IMR-90 (cell line): ENCODE measurements at places on chromosomes 16 and 17. TPM values are rescaled to one million over a fixed set of nuclear protein-coding genes. Genes with fewer than 3 reads are reported as not detected.
A peak's percentile ranks its signal among the peaks of the same experiment; 100 is the strongest.

DNA sequence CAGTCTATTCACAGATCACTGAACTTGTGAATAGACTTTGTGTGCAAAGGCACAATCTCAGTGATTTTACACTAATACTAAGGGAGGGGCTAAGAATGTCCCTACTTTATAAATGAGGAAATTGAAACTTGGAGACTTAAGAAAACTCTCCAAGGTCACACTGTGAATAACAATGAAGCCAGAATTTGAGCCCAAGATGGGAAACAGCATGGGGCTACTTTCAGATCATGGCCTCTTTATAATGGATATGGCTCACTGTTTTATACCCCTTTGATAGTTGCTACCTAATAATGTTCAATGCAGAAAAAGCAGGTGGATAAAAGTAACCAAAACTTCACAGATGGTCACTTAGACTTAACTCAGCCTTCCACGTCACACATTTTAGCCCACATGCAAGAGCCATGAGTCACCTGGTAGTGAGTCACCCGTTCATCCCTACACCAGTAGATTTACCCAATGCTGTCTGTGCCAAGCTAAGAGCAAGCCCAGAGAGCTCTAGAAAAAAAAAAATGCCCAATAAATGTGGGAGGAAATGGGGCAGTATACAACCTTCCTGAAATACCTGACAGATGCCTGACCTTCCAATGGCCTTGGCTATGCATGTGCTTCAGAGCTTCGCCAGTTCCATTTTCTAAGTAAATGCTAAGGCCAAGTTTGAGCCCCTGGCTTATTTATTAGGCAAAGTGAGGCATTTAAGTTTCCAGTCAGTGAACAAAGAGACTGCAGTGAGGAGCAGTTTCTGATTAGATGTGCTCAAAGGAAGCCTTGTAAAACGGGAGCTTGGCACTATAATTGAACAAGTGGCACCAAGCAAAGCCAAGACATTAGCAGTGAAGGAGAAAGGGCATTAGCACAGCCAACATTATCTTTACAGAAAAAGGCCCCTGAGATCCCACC, 219.7 kb downstream of the TMEM114 start:
- DNase-seq: peak; percentile 7
- no peaks in the 10 kb centered on the region for H3K4me1 ChIP-seq
- no peak overlapping the region for H3K27ac ChIP-seq
- no peaks in the 10 kb centered on the region for H3K27me3 ChIP-seq

GRCh38 chr16:51747329-51747728, 596.3 kb upstream of the SALL1 start:
- H3K4me3 ChIP-seq: no peak overlapping the region
- no peaks in the 10 kb centered on the region for H3K36me3 ChIP-seq
- H3K4me1 ChIP-seq: no peaks in the 10 kb centered on the region

DNA sequence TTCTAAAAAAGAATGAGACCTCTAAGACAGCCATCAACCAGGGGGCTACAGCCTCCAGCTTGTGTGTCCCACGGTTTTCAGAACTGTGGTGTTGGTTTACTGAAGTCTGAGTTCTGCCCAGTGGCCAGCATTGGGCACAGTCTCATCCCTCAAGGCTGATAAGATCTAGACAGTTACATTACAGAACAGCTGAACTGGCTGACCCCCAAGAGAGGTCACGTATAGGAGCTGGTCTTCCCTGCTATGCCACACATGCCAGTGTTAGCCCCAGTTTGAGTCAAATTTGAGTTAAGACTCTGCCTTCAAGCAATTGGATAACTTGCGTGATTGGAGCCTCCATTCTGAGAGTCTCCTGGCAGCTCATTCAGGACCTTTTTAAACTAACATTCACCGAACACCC, 14.8 kb upstream of the NUP93 start:
- no peak overlapping the region for H3K4me3 ChIP-seq
- H3K4me1 ChIP-seq: no peaks in the 10 kb centered on the region
- peaks cover 4% of the 10 kb centered on the region for H3K27me3 ChIP-seq
- H3K36me3 ChIP-seq: no peaks in the 10 kb centered on the region
- no peak overlapping the region for H3K27ac ChIP-seq
- DNase-seq: no peak

DNA sequence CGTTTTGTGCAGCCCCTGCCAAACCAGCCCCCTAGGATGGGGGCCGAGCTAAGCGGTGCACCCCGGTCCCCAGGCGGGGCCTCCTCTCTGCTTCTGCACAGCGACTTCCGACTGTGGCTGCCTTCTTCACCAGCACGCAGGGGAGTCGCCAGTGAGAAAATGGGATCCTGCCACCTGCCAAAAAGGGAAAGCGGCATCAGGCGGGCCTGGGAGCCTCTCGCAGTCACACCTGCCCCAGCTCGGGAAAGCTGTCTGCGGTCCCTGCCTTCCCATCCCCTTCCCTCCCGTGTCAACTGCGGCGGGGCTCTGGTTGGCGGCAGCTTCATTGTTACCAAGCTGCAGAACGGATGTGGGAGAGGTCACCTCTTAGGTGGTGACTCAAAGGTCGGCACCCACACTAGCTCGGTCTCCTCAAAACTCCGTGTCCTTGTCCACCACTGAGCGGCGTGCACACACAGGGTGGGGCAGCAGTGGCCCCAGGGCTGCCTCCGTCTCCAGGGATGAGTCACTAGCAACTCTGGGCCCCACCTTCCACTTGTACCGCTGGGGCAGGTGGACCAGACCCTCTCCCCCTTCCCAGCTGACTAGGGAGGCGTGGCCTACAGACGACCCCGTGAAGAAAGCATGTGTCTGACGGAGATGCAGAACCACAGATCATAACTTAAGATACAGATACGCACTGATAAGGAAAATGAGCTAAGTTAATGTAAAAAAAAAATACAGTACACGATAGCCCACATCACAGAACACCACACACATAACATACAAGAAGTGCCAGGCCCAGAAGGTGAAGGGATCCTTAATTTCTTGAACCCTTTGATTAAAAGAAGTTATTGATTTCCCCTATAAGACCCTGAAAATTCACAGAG, 1.5 kb upstream of the PCYT2 start:
- H3K27ac ChIP-seq: no peak overlapping the region
- H3K36me3 ChIP-seq: peaks cover 44% of the 10 kb centered on the region
- no peak for DNase-seq
- H3K4me3 ChIP-seq: no peak overlapping the region

GRCh38 chr16:15518381-15519351, 84.3 kb downstream of the BMERB1 start:
- peaks cover 16% of the 10 kb centered on the region for H3K36me3 ChIP-seq
- H3K27ac ChIP-seq: peak overlapping the region; percentile 63

DNA sequence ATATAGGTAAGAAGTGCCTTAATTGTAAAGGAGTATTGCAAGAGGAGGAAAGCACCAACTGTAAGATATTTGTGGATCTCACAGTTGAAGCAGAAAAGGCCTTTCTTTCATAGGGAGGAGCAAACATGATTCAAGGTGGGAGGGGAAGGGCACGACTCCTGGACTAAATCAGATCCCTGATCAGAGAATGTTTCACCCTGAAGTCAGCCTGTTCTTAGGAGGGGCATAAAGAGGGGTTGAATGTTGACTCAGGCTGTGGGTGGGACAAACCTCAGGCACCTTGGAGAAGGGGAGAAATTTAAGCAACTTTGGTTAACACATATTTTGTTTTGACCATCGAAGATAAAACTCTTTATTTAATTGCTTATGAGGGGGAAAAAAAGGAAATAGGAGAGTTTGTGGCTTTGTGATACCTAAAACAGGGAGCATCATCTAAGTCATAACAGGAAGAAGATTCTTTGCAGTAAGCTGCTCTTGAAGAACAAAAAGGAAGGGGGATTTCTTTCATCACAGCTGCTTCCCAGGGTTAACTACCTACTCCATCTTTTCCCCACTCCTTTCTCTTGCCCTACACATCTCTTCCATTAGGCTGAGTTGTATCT, 158.6 kb upstream of the ZNF267 start:
- H3K4me3 ChIP-seq: no peak overlapping the region
- H3K27me3 ChIP-seq: no peaks in the 10 kb centered on the region
- peaks cover 10% of the 10 kb centered on the region for H3K36me3 ChIP-seq
- H3K27ac ChIP-seq: no peak overlapping the region
- no peak for DNase-seq

Gene ARHGAP23
- polyA plus RNA-seq: 42.7 and 43.3 TPM in 2 replicates

- no peak overlapping the region for H3K4me3 ChIP-seq
- no peak for DNase-seq
- H3K36me3 ChIP-seq: peaks cover 59% of the 10 kb centered on the region
- no peak overlapping the region for H3K27ac ChIP-seq
Measured at GRCh38 chr17:29283961-29284360, 10.0 kb downstream of the NUFIP2 start.

DNA sequence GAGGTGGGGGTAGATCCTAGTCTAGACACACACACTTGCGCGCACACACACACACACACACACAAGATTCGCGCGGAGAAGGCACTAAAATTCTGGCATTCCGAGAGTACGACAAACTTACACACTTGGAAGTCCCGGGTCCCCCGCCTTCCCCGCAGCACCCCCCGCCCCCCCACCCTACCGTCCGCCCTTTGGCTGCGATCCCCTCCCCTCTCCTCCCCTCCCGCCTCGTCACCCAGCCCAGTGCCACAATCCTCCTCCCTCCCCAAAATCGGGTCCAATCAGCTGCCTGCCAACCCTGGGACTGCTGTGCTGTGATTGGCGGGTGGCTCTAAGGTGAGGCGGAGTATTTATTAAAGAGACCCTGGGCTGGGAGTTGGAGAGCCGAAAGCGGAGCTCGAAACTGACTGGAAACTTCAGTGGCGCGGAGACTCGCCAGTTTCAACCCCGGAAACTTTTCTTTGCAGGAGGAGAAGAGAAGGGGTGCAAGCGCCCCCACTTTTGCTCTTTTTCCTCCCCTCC, at the start of gene SOX9:
Gene SOX9 (plus strand): TSS at position 379 of the 522 bp plus-strand sequence. CDS start 372 bp downstream, outside the sequence.
- peaks cover 19% of the 10 kb centered on the region for H3K36me3 ChIP-seq
- peak within 1 kb of the TSS; percentile 95 for H3K4me3 ChIP-seq
- H3K4me1 ChIP-seq: peaks cover 16% of the 10 kb centered on the region
- H3K27me3 ChIP-seq: peaks cover 11% of the 10 kb centered on the region; the same call in 1 of the 2 replicates
- DNase-seq: peak; percentile 96
- H3K27ac ChIP-seq: peak within 1 kb of the TSS; percentile 96

Gene ATP2A1
- 0.56 and 0.63 TPM in 2 replicates for polyA plus RNA-seq
